Activated CD4-positive, alpha-beta T cell treated with anti-CD3 and anti-CD28 coated beads, Interleukin-2, Interleukin-6, amounts not matched to agents 100 ng/mL and 50 ng/mL, durations not matched to agents 16 hours and 8 hours (primary cell): ENCODE measurements at places on chromosomes 11 and 22.

DNA sequence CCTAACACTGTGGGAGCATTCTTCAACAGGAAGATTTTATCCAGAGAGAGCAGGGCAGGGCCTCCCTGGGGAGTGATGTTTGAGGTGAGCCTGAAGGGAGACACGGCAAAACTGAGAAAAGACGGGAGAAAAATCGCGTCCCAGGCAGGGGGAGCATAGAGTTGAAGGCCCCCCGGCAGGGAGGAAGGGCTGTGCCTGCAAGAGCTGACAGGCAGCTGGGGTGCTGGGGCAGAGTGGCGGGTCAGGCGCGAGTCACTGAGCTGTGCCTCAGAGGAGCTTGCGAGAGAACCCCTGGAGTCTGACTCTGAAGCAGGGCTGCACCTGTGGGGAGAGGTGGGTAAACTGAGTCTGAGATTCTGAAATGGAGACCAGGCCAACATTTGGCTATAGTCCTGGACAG lies 14.8 kb downstream of the PKNOX2 start:
- DNase-seq = no peak

DNA sequence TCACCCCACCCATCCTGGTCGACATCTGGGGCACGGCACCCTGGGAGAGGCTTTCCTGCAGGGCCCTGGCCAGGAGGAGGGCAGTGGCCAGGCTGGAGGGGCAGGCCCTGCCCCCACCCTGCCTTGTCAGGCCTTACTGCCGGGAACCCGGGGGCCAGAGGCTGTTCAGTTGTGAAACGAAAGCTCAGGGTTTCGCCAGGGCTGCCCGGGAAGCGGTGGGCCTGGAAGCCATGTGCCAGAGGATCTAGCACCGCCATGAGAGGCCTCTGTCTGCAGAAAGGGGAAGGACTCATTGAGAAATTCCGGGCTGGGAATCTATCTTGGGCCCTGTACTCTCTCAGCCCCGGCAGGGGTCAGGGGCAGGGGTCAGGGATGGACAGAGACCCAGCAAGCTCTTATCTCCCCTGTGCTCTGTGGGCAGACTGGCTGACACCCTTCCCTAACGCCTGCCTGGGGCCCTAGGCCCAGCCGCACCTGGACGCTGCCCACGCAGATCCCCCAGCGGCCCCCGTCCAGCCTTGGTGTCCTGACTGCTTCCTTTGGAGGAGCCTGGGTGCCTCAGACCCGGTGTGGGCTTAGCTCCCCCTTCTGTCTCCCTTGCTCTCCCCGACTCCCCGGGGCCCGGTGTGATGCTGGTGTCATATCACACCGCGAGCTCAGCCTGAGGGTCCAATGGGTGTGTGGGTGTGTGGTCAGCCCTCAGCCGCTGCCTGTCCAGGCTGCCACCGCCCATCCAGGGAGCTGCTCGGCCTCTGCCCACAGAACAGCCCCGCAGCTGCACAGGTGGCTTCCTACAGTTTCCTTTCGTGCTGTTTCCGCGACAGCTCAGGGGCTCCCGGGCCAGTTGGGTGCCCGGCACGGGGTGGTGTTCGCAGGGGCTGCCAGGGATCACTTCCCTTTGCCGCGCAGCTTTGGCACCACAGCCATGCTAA lies 6.5 kb downstream of the PIM3 start:
- DNase-seq = no peak

GRCh38 chr22:49664371-49664881 lies 163.2 kb downstream of the BRD1 start:
- no peak for DNase-seq

- DNase-seq = no peak
Measured at GRCh38 chr11:118641397-118642019, 34.1 kb downstream of the PHLDB1 start.

DNA sequence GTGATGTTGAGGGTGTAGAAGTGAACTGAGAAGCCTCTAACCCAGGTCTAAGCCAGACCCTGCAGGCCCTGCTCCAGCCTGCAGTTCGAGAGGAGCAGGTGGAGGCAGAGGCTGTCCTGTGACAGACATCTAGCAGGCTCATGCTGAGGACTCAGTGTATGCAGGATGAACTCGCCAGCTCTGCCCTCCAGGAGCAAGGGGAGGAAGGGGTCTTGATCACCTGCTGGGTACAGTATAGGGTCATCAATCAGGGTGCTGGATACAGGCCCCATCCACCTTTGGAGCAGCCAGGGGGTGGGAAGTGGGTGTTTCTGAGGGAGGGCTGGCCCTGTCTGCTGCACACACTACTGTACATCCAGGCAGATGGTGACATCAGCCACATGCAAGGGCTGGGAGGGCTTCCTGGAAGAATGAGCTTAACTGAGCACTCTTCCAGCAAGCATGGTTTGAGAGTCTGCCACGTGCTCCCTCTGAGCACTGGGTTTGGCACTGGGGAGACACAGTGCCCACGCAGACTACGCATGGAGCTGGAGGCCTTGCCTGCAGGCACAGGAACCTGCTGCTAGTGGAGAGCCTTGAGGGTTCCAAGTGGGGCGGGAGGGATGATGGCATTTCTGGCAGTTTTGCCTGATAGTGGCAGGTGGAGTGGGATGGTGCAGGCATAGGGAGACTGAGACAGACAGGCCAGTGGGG lies 9.2 kb downstream of the MAPK8IP1 start:
- DNase-seq = no peak

GRCh38 chr11:115314330-115314920 lies 189.8 kb downstream of the CADM1 start:
- DNase-seq = no peak

GRCh38 chr22:19208287-19208847 lies 29.8 kb upstream of the SLC25A1 start:
- no peak for DNase-seq

- no peak for DNase-seq
Measured at GRCh38 chr22:38465673-38466490, 2.0 kb upstream of the KDELR3 start.

DNA sequence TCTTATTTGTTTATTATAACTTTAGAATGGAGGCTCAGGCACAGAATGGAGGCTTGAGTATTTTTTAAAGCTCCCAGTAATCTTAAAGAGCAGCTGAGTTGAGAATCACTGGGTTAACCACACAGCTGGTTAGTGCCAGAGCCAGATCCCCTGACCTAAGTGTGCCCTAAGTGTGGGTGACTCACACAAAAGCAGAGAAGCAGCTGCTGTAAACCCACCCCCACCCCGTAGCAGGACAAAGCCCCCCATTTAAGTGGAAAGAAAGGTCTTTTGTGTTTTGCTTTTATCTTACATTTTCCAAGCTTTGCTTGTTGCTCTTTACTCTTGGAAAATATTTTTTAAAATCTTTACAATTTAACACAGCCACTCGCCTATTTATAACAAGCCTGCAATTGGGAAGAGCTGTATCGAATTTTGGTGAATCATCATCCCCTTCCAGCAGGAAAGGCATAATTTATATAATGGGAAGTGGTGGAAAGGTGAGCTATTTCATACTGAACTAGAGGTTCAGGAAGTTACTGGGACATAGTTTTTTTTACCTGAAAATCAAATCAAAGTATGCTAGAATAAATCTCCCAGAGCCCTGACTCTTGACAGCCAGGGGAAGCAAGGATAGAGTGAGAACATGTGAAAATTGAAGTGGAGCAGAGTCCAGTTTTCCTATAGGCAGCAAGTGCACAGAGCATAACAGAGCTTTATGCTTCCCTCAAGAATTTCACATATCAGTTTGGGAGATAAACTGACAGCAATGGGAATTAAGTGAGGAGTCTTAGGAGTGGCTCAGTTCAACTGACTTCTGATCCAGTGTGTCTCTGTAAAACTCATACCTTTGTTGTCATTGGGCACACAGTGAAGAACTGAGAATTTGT lies 405.7 kb downstream of the AASDHPPT start:
- no peak for DNase-seq

DNA sequence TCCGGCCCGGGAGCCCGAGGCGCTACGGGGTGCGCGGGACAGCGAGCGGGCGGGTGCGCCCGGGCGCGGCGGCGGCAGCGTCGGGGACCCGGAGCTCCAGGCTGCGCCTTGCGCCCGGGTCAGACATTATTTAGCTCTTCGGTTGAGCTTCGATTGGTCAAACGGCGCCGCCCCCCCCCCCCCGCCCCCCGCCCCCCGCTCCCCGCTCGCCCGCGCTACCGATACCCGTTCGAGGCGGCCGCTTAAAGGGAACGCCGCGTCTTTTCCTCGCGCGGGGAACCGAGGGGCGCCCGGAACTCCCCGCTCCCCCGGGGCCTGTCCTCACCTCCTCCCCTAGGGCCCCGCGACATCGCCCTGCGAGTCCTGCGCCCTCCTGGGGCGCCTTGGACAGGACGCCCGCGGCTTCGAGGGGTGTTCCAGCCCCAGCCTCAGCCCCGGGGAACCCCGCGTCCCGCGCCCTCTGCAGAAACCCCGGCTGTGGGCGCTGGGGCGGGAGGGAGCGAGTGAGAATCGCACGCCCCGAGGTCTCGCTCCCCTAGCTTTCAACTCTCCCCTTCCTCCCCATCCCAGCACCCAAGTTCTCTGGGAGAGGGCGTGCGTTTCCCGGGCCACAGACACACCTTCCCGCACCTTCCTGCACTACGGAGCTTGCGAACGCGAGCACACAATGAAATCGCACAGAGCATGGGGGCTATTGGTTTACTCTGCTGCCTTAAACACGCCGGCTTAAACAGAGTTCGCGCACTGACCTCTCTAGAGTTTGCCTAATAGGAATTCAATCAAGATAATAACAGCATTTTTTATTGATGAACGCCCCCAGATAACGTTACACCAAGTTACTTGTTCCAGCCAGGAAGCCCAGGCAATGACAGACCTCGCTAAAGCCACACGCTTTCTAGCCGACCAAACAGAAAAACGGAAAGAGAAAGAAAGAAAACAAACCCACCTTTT lies at the start of gene BDNF:
TSS of gene BDNF (minus strand) at position 105 of the 951 bp plus-strand sequence. CDS start 41,891 bp downstream, outside the sequence.
- DNase-seq = no peak

DNA sequence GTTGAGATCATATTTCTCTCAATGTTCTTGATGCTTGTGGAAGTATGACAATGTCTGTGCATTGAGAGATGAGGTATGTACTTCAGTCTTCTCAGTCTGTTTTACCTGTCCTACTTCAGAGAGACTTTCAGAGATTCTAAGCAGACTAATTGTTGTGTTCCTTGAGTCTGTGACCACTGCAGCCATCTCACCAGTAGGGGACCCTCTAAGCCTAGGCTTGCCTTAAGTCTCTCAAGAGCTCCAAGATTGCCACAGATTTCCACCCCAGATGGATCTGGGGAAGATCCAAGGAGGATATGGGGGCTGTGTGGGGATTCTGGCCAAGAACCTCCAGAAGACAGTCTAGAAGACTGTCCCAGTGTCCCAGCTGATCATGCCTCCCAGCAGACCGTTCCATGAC lies 179.9 kb upstream of the PLET1 start:
- DNase-seq = no peak

DNA sequence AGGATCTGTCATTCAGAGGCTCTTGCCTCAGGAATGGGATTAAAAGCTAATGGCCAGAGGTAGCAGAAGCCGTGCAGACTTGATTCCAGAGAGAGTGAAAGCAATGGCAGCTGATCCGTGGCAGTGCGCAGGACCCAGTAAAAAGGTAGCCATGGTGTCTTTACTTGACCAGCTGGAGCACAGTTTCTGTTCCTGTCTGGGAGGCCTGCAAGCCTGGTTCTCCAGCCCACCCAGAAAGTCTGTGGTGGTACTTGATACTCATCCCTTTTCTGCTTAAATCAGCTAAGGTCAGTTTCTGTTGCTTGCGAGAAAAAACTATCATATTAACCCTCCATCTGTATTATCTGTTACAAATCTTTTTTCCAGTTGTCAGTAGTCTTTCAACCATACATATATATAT lies 86.7 kb downstream of the RPS6KA4 start:
- no peak for DNase-seq

GRCh38 chr11:131944736-131945135 lies 574.3 kb downstream of the NTM start:
- no peak for DNase-seq

DNA sequence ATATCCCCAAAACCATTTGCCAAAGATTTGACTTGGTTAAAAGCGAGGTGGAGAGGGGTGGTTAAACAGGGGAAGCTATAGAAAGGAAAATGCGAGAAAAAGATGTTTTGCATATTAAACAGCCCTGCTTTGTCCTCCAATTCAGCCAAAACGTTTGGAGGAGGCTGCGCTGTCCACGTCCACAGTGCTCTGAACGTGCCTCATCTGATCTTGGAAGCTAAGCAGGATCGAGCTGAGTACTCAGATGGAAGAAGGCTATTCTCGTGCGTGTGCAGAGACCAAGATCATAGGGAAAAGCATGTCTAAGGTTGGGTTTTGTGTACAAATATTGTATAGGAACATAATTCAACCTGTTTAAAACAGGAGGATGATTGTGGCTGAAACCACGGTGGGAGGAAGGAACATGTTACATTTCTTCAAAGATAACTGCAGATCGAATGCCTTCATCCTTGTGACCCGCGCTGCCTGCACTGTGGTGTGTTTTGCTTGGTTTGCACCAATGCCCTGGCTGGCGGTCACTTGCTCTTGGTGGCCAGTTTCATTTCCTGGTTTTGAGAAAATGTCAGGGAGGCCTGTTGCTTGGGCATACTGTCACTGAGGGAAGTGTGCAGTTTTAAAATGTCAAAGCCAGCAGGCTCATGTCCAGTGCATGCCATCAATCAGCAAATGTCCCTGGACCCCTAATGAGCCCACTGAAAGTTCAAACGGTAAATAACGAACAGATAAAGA lies 40.4 kb downstream of the FLI1 start:
- peak; percentile 48 for DNase-seq

DNA sequence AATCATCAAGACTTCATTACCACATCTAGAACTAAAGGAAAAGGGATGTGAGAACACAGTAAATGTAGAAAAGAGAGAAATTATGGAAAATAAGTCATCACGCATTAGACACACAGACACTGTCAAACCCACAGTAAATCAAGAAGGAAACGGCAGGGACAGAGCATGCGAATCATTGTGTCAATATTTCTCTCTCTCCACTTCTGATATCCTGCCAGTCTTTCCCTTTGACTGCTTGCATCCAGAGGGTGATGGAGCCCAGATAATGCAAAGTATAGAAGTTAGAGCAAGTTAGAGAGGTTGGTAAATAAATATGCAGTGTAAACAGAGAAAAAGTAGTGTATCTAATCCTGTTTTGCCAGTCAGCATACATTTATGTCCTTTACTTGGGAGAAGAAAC lies 706.8 kb upstream of the ANO3 start:
- no peak for DNase-seq

DNA sequence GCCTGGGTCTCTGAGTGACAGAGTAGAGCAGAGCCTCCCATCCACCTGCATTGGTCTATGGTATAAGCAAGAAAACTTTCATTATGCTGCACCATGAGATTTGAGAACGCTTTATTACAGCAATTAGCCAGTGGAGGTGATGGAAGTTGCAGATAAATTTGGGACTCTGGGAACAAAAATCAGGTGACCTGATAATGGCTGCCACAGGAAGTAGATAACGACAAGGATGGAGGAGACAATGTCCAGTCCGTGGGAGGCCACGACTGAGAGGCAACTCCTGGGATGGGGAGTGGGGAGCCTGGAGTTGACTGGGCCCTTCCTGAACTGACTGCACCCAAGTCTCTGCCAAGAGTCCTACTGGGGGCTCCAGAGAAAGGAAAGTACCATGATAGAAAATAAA lies 4.7 kb downstream of the MRGPRD start:
- no peak for DNase-seq
